ENCODE measurements at places on chromosomes 11 and 22.

GRCh38 chr22:37805810-37806277, 1.9 kb upstream of the GCAT start:
- no peak for DNase-seq

DNA sequence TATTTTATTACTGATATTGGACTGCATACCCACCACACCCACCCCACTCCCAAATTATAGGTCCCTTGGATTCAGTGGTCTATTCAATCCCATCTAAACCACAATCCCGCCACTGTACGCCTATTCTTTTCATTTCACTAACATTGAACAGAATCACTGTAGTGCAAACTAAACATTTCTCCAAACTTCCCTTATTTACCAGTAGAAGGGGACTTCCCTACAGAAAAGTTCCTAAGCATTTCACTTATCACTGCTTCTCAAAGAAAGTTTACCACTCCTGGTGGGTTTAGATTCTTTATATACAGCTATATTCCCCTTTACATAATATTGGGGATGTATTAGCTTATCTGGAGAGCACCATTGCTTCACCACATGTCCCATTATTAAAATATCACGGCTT, 29.3 kb downstream of the OR8B12 start:
- DNase-seq, result no peak

DNA sequence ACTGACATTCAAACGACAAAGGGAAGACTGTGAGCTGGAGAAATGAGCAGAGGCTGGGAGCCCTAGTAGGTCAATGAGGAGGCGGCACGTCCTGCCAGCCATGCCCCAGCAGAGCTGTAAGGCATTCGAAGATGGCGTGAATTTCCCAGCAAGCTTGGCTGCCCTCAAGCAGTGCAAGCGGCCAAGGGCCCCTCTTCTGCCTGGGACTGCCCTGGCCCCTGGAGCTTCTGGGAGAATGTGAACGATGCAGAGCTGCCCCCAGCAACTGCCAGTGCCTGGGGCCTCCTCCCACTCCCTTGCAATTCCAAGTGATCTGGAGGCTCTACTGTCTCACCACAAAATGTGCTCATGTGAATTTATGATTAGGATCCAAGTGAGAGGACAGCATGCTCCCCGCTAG, 4.3 kb downstream of the PPM1F start:
- DNase-seq, result no peak

DNA sequence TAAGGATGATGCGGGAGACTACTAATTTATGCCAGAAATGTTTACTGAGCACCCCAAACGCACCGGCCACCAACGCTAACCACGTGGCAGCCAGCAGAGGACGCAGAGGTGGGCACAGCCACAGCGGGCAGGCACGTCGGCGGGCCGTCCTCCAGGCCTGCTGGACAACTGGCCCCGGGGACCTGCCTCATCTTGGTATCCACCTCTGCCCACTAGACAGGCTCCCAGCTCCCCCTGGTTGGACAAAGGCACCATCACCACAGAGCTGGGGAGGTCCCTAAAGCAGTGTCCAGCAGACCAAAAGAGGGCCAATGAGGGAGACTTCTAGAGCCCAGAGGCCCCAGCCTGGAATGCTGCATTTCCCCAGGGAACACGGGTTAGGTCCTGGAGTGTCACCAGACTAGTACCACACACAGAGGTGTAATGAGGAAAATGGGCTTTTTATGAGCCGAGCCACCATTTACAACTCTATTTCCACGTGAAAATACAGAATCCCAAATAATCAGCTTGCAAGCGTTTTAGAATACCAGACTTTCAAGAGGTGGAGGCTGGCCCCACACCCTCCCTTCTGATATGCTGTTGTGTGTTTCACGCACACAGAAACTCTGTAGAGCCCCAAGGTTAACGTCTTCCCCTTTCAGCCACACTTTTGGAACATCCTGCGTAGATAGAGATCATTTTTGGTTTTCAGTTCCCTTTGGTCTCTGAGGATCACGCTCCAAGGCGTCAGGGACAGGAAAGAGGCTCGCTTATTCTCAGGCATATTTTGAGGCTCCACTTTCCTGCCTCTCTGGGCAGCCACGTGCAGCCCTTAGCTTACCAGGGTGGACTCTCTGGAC, 23.7 kb upstream of the BID start:
- DNase-seq, result no peak

DNA sequence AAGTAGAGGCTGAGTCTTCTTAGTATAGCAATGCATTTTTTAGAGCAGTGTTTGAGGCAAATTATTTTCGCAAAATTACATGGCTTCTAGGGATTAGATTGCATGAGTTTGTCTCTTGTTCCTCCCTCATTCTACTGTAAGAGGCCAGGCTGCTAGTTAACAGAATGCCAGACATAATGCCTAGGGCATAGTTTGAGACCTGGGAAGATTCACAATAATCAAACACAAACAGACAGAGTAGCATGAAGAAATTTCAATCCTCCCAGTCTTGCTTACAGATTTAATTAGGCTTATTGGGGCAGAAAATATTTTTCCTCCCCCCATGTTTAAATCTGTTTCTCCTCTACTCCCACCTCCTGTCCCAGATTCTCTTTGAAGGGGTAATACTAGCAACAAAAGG, 48.3 kb downstream of the ARHGEF12 start:
- DNase-seq, result no peak

DNA sequence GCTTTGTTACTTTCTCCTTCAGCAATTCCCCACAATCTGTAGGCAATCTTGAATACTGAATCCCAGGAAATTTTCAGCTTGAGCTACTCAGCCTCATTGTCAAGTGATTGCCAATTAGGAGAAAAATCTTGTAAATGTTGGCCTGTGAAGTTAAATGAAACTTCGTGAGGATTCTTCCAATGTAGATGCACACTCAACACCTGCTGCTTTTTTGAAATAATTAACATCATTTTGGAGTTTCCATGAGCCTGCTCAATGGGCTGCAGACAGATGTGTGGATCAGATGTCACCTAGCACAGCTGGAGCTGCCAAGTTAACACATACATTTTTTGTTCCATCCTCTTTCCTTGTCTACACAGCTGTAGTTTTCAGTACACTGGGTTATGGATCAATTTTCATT, 645.6 kb upstream of the LUZP2 start:
- no peak for DNase-seq

DNA sequence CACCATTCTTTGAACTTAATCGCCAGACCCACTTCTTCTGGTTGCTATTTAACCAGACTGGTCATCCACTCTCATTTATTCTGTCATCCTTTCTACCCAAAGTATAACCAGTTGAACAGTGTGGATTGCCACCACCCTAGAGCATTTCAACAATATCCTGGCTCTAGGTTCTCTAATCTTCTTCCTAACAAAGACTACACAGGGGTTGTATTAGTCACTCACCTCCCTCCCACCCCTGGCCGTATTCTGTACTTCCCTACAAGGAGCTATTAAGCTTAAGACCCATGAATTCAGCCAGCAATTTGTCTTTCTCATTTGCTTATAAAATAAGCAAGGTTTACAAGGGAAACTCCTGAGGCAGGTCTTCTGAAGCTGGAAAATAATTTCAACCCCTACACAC, 46.9 kb upstream of the CEP126 start:
- DNase-seq, result no peak

GRCh38 chr22:26483043-26483438, 542 bp downstream of the HPS4 start:
- DNase-seq, result no peak

GRCh38 chr11:108561535-108561991, 32.0 kb downstream of the EXPH5 start:
- DNase-seq, result no peak

DNA sequence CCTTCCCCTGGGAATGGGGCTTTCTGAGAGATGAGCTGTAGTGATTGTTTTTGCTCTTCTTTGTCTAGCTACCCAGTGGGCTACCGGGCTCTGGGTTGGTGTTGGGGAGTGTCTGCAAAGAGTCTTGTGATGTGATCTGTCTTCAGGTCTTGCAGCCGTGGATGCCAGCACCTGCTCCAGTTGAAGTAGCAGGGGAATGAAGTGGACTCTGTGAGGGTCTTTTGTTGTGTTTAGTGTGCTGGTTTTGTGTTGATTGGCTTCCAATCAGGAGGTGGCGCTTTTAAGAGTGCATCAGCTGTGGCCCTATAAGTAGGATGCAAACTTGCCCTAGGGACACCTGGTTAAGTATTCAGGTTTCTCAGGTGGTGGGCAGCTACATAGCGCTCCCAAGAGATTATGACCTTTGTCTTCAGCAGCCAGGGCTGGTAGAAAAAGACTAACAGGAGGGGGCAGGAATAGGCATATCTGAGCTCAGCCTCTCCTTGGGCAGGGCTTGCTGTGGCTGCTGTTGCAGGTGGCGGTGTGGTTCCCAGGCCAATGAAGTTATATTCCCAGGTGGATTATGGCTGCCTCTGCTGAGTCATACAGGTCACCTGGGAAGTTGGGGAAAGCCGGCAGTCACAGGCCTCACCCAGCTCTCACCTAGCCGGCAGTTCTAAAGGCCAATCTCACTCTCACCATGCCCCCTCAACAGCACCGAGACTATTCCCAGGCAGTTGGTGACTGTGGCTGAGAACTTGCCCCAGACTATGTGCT, 315.7 kb upstream of the C11orf87 start:
- no peak for DNase-seq

GRCh38 chr11:10844356-10844755, 13.5 kb downstream of the ZBED5 start:
- no peak for DNase-seq

GRCh38 chr22:30210235-30210909, 36.2 kb downstream of the LIF start:
- DNase-seq, result no peak

GRCh38 chr22:45528046-45528445, 25.4 kb downstream of the FBLN1 start:
- no peak for DNase-seq

DNA sequence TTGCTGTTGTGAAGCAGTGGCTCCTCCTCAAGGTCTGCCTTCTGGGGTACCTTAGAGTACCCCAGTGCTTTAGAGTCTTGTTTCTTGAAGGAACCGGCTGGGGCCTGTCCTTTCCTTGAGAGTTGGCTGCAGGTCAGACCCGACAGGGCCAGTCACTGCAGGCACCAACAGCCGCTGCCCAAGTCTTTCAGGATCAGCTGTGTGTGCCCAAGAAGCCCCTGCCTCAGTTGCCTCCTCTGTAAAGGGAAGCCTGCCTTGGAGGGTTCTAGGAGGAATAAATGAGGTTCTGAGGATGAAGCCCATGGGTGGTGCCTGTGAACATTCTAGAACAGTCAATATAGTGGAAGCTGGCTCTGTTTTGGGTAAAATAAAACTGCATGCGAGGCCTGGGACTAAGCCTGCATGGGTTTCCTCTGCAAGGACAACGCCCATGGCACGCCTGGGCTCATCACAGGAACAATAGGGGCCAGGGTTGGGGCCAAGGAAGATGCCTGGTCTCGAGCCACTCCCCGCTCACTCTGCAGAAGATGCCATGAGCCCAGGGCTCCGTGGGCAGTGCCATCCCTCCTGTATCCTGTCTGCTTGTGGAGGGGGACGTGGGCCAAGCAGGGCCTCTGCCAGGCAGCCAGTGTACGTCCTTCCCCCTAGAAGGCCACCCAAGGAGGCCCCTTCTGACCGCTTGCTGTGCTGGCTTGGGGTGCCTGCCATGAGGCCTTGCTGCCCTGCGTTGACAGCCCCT, 81.6 kb downstream of the MED15 start:
- no peak for DNase-seq

DNA sequence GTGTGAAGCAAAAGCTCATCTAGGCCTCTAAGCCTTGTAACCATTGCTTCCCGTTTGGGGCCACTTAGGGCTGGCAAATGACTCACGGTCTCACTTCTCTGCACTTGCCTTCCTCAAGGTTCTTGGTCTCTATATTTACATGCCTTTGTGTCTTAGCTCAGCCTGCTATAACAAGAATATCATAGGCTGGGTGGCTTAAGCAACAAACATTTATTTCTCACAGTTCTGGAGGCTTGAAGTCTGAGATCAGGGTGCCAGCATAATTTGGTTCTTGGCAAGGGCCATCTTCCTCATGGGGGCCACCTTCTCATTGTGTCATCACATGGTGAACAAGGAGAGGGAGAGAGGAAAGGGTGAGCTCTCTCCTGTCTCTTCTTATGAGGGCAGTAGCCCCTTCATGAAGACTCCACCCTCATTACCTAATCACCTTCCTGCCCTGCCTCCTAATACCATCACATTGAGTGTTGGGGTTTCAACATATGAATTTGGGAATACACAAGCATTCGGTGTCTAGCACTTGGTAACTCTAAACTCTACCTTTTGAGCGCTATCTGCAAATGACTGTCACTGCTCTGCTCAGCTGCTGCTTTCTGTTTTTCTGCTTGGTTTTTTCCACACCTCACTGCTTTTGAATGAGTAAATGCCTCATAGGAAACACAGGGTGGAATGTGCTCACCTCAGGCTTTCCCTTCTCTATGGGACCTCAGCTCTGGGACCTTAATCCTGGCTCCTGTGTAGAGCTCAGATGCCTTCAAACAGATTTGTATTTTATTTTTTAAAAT, 16.2 kb upstream of the ME3 start:
- no peak for DNase-seq

DNA sequence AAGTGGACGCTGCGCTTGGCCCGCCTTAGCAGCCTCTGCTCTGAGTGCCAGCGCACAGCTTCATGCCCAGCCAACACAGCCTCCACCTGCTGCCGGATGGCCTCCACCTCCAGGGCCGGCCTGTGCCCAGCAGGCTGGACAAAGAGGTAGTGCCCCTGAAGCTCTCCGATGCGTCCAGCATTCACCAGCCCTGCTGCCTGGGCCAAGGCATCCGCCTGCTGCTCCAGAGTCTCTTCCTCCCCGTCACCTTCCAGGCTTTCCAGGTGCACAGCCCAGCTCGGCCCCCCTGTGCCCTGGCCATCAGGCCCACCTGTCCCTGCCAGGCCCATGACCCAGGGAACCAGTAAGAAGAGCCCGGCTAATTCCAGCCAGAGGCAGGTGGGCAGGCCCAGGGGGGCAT, 2.5 kb downstream of the PCSK7 start:
- DNase-seq, result no peak

DNA sequence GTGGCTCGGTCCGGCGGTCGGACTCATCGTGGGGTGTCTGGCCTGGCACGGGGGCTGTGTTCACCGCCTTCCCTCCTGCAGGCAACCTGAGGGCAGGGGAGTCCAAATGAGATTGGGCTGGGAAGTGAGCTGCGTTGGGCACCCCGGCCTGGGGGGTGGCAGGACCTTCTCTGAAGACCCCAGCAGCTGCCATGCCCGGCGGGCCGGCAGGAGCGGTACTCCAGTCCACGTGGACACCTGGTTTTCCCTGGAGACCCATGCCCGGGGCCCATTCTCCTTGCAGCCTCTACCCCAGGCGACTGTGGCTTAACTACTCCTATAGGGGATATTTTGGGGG, 24.5 kb downstream of the LRRC10B start:
- no peak for DNase-seq

DNA sequence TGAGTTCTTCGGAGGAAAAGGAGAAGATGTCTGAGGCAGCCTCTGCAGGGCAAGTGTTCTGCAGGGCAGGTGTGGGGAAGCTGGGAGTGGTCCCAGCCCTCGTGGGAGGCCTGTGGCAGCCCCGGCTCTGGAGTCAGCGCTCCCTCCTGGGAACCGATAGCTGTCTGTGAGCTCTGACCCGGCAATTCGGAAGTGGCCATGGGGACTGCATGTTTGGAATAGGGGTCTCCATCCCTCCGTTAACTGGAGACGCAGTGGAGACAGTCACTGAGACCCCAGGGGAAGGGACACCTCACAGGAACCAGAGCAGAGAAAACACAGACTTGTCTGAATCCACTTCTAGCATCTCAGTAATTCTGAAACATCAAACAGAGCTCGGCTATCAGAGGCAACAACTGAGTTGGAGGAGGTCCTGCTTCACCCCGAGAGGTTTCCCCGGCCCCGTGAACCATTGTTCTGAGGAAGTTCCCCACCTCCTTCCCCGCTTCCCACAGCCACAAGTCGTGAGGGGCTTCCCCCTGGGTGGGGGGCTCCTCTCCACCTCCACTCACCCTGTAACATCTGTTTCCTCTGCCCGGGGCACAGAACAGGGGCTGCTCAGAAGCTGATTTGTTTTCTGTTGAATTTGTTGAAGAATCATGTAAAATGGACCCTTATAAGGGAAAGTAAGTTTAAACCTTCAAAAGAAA, 99.6 kb downstream of the BRD1 start:
- no peak for DNase-seq
